NCI-H446 (cell line): ENCODE measurements at places on chromosomes 11 and 22.
A peak's percentile ranks its signal among the peaks of the same experiment; 100 is the strongest.

DNA sequence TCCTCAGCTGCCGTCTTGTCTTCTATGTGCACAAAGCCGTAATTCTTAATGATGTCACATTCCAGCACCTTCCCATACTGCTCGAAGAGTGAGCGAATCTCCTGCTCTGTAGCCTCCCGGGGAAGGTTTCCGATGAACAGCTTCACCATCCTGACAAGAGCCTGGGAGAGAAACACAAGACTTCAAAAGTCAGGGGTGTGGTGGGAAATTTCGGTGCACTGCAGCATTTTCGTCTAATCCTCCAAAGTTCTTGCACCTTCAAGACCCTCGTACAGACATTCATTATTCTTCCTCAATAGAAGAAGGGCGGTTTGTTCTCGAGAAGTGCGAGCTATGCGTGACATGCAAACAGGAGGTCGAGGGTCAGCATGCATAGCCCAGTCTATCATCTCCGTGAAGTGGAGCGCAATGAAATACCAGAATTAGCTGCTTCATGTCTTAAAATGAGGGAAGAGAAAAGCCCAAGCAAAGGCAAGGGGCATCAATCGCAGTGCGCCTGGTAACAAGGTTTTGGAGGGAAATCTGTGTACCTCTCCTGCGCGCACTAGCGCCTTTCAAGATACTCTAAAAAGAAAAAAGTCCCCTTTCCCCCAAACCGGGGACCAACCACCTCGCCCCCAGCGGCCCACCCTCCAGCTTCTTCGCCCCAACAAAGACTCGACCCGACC lies 622 bp downstream of the RBM4B start:
- DNase-seq = no peak

GRCh38 chr11:20089796-20090653 lies 70.2 kb downstream of the DBX1 start:
- no peak for DNase-seq

GRCh38 chr11:2275334-2276279 lies 5.2 kb upstream of the ASCL2 start:
- DNase-seq = no peak

DNA sequence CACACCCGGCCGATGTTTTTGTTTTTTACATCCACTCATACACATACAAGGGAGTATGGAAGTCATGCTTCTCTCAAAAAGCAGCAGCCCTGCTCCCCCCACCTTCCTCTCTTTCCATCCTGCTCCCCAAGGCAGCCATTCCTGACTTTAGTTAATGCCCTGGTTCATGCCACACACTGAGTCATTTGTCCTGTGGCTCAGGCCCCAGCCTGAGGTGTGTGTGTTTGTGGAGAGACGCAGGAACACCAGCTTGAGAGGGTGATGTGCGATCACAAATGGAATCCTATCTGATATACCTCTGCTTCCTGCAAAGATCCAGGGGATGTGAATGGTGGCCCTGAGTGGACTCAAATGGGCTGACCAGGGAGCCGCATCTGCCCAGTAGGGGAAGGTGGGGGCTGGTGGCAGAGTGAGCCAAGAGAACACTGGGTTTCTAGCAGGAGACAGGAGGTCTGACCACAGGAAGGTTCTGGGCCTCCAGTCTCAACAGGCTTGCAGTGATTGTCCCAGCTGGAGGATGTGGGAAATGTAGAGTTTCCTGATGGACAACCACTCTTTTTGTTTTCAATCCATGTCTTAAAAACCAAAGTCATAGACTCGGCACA lies 86.7 kb downstream of the OSBP2 start:
- no peak for DNase-seq

GRCh38 chr11:112345706-112346105 lies 85.0 kb upstream of the PLET1 start:
- no peak for DNase-seq

- DNase-seq = peak; percentile 60
These were observed 11.2 kb upstream of the P4HA3 start for GRCh38 chr11:74322667-74323066.

DNA sequence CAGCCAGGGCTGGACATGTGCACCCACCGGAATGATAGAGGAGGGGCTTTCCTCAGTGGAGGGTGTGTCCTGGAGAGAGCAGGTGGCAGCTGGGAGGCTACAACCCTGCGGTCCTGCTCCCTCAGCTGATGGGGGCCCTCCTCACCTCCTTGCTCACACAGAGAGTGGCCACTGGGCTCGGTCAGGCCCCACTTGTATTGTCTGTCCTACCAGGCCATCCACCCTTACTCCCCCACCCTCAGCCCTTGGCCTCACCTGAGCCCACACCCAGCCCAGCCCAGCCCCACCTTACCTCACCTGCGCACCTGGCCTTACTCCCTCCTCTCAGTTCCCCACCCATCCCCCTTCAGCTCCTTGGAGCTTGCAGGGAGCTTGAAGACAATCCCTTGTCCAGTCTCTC lies 3.1 kb downstream of the TRPM5 start:
- no peak for DNase-seq

GRCh38 chr11:45930031-45930794 lies 7.8 kb downstream of the LARGE2 start:
- no peak for DNase-seq

- DNase-seq = no peak
These were observed 907 bp upstream of the PHLDA2 start for GRCh38 chr11:2929950-2930703.

GRCh38 chr11:47204637-47204989 lies 10.2 kb upstream of the DDB2 start:
- DNase-seq = no peak
